Activated gamma-delta T cell treated with Interleukin-2 at 50 U/mL for 16 hours (primary cell): ENCODE measurements at places on chromosomes 11 and 22.

- DNase-seq = no peak
These were observed 39.9 kb downstream of the PPP2R1B start for GRCh38 chr11:111726301-111726713.

DNA sequence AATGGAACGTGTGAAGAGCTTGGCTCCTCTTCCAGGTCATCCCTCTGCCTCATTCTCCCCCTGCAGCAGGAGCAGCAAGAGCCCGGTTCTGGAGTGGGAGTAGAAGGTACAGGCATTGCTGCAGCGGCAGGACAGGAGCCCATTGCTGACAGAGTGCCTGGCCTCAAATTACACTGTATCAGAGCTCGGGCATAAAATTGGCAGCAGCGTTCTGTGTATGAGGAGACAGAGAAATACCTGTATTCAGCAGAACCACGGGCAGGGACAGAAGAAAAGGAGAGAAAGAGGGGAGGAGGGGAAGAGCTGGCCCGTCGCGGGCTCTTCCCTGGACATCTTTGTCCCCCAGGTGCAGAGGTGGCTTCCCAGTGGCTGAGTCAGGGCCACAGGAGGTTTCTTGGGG lies 2.6 kb upstream of the NCF4 start:
- DNase-seq = no peak

DNA sequence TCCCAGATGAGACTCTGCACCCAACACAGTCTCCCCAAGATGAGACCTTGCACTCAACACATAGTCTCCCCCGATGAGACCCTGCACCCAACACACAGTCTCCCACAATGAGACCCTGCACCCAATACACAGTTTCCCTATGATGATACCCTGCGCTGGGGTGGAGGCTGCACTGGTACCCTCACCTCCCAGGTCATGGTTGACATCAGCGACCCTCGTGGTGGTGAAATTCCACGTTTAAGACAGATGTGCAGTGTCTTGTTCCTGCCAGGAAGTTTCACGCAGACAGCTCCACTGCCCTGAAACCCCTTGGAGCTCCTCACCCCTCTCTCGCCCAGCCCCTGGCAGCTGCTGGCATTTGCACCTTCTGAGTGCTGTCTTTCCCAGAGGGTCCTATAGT lies 9.5 kb downstream of the MUC5AC start:
- no peak for DNase-seq

DNA sequence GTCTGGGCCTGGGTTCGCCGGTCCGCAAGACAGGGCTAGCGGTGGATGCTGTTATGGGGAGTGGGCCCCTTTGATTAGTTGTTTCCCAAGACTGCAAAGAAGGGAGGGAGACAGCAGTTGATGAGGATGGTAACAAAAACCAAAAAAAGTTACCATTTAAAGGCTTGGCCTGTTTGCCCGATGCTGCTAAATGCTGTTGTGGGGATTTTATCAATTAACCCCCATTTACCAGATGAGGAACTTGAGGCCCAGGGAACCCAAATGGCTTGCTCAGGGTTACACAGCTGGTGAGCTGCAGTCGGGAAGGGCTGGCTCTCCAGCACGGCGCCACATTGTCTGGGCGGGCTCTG lies 3.4 kb downstream of the TRPT1 start:
- no peak for DNase-seq

DNA sequence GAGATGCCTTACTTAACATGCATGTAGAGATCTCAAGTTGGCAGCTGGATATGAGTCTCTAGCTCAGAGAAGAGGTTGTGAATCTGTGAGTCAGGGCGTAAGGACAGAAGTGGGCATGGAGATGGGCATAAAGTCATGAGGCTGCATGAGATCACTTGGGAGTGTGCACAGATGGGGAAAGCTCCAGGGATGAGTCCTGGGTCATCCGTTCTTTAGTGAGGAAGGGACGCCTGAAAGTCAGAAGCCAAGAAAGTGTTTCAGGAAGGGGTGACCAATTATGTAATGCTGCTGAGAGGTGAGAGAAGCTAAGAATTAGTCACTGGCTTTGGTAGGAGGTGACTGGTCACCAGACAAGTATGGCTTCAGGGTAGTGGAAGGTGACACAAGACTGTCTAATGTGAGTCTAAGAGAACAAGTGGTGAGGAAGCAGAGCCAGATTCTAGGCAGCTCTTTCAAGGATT lies 6.7 kb downstream of the ACP2 start:
- no peak for DNase-seq

DNA sequence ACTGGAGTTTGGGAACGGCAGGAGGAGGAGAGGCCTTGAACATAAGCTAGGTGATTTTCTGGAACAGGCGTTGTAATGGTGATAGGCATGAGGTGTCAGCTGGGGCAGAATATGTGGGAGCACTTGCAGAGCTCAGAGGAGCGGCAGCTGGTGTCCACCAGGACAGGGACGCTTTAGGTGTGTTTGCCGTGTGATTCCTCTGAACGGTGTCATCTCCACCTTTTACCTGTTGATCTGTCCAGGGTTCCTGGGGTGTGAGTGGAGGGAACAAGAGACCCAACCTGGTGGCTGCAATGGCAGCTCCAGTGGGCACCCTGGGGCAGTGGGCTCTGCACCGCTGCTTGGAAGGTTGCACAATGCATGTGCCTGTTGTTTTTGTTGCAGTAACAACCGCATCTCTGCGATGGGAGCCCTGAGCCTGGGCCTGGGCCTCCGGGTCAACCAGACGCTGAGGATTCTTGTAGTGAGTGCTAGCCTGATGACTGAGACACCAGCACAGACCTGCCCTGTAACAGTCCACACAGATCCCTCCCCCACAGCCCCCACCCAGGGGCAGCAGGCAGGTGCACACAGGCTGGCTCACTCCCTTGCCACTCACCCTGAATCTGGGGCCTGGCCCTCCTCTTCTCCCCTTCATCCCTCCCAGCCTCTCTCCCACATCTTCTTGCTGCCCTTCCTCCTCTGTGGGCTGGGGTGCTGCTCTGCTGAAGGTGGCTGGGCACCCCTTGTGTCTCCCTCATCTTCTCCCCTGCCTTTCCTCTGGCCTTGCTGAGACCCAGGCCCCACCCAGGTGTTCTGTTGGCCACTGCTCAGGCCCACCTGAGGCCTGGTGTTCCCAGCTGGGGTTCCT lies 9.2 kb downstream of the LRRC74B start:
- DNase-seq = no peak

DNA sequence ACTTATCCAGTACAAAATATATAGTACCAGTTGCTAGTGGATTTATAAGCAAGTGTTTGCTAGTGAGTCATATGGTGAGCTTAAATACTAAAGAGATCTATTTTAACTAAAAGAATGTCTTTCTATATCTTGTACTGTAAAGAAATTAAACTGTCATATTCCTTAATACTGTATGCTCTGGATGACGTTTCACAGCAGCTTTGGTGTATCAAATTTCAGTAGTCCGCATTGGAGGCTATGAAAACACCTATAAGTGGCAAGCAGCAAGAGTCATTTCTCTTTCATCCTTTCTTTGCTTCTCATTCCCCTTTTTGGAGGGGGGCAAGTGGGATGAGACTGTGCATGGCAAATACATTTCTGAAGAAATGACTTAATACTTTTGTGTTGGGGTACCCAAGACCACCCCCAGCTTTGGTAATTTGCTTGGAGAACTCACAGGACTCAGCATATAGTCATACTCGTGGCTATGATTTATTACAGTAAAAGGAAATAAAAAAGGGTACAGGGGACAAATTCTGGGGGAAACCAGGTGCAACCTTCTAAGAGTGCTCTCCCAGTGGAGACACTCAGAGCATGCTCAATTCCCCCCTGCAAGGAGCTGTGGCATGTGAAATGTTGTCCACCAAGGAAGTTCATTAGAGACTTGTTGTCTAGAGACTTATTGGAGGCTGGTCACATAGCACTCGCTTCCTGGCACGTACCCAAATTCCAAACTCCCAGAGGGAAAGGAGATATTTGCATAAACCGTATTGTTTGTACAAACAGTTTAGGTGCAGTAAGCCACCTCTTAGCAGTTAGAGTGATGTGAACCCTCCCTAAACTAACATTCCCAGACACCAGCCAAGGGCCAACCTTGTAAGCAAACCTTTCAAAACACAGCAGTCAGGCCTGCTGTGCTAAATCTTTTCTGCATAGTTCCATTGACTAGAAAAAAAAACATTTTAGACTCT lies 210.8 kb downstream of the PGR start:
- DNase-seq = no peak

GRCh38 chr11:79437278-79437980 lies 3.4 kb downstream of the TENM4 start:
- DNase-seq = no peak

DNA sequence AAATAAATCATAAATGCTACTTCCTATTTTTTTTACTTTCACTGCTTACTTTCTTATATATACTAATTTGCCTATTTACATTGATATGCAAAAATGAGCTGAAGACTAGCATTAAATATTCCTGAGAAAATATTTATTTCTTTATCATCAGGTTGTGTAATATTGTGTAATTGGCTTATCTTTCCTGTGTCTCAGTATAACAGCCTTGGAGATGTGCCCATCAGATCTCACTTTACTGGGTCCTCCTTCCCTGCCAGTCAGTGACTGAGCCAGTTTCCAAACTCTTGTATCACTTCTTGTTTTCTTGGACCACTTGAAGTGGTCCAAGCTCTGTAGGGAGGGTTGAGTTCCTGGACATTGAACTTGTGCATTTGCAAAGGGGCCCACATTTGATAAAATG lies 900.0 kb downstream of the LUZP2 start:
- no peak for DNase-seq

DNA sequence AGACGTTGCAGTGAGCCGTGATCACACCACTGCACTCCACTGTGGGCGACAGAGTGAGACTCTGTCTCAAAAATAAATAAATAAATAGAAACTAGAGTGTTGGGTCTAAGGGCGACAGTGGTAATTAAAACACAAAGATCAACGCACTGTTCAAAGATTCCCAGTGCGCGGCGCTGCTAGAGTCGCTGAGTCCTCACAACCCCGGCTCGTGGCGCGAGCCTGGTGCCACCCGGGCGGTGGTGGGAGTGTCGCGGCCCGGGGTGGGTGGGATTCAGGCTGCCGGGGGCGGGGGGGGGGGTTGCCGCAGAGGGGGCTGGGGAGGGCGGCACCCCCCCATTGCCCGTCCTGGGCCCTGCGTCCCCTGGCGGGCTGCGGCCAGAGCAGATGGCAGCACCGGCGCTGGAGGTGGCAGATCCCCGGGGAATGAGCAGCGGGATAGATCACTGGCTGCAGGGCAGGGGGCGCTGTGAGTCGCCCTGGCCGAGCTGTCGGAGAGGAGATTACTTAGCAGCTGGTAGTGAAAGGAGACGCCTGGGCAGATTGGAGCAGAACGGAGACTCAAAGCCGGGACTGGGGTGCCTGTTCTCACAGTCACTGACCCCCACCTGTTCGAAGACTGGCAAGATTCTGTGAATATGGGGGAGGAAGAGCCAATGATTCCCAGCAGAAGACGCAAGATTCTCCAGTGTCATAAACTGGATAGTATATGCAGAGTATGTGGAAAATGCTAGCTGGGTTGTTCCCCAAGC lies 30.2 kb upstream of the APOBEC3A start:
- DNase-seq = peak; percentile 47

GRCh38 chr22:23192133-23192532 lies 11.8 kb downstream of the BCR start:
- no peak for DNase-seq

- DNase-seq = no peak
These were observed at the start of gene GRIA4 for GRCh38 chr11:105609832-105610781. Gene GRIA4, plus strand, starts transcription at chr11:105610073. Its CDS starts 925 bp downstream, at chr11:105610998.

DNA sequence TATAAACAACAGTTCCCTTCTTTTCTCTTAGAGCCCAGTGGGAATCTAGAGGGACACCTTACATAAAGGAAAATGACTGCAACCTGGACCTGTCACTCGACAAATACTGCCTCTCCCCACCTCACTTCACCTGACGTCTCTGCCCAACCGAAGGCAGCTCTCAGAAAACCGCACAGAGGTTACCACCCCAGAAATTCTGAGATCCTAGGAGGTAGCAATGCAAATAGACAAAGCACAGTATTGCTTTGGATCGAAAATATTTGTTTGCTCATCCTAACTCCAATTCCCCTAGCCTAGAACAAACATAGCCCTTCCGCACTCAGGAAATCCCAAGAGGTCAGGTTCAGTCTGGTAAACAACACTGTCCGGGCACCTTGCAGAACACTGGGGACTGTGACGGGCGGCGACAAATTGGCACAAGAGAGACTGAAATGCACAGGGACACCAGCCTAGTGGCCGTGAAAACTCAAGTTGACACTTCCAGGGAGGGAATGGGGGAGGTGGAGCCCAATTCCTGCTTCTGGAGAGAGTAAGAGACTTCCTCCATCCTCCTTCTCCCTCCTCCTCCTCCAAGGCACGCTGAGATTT lies 420 bp upstream of the TRIM44 start:
- peak; percentile 3 for DNase-seq

GRCh38 chr11:129974237-129974636 lies 28.4 kb downstream of the PRDM10 start:
- DNase-seq = no peak

DNA sequence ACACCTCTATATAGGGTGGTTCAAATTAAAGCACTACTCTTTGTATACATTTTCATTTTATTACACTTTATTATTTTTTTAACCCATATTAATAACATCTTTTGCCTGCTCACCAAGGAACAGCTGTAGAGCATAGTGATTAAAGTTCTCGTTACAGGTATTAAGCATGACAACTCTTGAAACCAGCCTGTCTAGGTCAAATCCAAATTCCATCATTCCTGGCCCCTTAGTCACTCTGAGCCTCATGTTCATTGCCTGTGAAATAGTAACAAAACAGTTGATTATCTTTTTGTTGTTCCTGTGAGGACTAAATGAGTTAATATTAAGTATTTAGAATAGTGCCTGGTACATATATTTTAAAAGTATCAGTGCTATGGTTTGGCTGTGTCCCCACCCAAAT lies 334.5 kb downstream of the RAB38 start:
- DNase-seq = no peak

GRCh38 chr11:86800076-86800959 lies at the start of gene PRSS23:
Gene PRSS23, plus strand, starts transcription at chr11:86800542. Its CDS starts 7,102 bp downstream, at chr11:86807644.
- peak; percentile 10 for DNase-seq

DNA sequence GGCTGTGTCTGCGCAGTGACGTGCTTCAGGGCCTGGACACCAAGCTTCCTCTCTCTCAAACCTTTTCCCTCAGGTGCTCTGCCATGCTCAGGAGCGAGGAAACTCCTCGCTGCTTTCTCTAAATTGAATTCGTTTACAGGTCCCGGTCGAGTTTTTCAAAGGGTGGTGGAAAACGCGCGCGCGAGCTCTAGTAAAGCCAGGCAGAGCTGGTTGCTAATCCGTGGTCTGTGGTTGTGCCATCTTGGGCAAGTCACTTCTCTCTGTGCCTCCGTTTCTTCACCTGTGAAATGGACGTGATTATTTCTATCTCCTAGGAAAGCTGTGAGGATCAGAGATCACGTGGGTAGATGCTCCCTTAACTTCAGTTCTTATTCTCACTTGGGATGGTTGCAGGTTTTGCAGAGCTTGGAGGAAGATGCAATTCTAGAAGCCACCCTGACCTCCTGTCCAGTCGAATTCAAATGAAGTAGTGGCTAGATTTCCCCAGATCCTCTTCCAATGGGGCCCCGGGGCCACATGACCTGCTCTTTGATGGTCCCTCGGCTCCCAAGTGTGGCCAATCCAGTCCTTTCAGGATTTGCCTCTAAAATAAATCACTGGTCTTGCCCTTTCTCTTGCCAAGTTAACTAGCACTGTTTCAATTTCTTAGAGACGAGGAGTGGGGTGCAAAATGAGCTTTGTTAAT lies 10.5 kb upstream of the ALX4 start:
- no peak for DNase-seq
